ENCODE measurements at places on chromosomes 2 and 18.

DNA sequence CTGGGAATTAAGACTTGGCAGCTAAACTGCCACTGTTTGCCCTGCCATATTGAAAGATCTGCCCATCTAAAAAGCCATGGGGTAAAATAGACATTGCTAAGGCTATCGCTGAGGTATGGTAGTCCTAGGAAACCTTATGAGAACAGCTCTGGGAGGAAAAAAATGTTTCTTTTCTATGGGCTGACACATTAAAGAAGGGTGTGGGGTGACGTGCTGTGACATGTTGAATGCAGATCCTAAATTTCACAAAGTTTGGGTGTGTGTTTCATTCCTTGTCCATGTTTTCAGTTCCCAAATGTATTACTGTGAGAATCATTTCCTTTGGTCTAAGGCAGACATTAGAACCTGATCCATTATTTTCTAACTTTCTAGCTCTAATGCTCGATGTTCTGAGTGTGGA is 766.4 kb downstream of the BCL11A start:
- DNase-seq, result no peak

DNA sequence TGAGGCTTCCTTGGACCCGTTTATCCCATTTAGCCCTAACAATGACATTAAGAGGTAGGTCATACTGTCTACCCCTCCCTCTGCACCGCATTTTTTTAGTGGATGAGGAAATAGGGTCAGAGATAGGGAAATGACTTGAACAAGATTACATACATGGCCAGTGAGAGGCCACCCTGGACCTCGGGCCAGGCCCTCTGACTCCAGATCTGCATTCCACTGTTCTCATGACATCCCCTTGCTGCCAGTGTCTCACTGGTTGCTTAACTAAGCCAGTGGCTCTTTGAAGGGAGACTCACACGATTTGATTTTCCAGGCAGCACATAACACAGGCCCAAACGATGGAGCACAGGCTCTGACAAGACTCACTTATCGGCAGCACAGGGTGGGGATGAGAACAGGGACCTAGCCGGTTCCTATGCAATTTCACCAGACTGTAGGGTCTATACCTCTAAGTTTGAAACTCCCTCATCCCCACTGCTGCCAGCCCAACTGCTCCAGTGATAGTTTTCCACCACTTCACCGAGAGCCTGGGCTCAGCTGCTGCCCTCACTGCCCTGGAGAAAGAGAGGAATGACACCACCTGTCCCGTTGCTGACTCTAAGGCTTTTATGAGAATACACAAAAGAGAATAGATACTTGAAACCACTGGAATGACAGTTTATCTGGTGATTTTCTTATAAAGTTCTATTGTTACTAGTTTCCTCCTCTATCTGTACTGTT is 82.5 kb downstream of the TMEM247 start:
- no peak for DNase-seq

GRCh38 chr18:56451188-56451587 is 187.2 kb downstream of the TXNL1 start:
- no peak for DNase-seq

GRCh38 chr2:202639231-202639630 is 4.5 kb downstream of the FAM117B start:
- no peak for DNase-seq

- no peak for DNase-seq
These were observed at the start of gene STEAP3 for GRCh38 chr2:119223521-119224390. TSS of gene STEAP3 (plus strand) at chr2:119223834. CDS start at chr2:119231013, 7,179 bp downstream.

- DNase-seq, result no peak
These were observed 47.9 kb upstream of the CABLES1 start for GRCh38 chr18:23087352-23087751.

GRCh38 chr2:69995511-69995910 is 34.1 kb upstream of the ASPRV1 start:
- DNase-seq, result no peak

GRCh38 chr2:39718483-39718882 is 52.8 kb downstream of the TMEM178A start:
- no peak for DNase-seq

DNA sequence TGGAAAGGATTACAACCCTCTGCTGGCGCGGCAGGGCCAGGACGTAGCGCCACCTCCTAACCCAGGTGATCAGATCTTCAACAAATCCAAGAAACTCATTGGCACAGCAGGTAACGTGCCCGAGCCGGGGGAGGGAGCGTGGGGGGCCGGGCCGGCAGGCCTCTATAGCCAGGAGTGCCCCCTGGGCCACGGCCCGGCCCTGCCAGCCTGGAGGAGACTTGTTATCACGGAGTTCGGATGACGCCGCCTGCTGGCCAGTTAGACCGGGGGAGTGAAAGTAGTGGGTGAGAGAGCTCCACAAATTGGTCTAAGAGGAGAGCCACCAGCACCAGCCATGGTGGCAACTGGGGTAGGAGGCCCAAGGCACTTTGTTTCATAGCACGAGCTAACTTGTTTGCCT is 8.6 kb upstream of the TMEM214 start:
- no peak for DNase-seq

DNA sequence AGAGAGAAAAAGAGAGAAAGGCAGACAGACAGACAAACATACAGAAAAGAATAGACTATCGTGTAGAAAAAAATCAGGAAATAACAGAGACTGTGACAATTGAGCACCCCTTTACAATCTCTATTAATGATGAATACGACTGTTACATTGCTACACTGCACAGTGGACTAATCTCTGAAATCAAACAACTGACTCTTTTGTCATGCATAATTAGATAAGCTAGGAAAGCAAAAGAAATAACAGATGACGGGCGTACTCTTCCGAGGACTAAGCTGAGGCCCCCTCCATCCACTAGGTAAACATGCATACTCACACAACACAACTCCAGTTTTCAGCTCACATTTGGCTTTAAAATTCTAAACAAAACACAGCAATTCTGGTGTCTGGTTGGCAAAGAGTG is 267.0 kb downstream of the NOL4 start:
- no peak for DNase-seq

DNA sequence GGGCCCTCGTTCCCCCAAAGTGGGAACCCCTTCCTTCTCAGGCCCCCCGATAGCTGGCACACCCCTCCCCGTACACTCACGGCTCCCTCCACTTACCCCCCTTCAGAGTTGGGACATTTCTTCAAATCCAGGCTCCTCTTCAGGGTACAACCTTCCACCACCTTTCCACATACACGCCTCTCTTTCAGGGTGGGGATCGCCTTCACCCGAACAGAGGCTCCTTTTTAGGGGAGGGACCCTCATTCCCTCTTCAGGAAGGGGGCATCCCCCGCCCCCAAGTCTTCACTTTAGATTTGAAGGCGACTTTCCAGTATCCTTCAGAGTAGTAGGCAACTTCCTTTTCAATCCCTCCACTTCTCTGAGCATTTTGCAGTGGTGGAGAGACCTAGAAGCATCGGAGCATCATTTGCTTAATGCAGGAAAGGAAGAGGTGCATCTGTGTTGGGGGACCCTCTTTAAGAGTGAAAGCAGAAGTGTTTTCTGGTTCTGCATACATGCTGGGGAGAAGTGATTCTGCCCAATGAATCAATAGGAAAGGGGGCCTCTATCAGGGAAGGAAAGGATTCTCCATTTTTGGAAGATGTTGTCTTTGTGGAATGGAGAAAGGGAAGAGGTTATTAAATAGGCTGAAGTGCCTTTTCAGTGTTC is 845 bp downstream of the EML4 start:
- DNase-seq, result no peak

DNA sequence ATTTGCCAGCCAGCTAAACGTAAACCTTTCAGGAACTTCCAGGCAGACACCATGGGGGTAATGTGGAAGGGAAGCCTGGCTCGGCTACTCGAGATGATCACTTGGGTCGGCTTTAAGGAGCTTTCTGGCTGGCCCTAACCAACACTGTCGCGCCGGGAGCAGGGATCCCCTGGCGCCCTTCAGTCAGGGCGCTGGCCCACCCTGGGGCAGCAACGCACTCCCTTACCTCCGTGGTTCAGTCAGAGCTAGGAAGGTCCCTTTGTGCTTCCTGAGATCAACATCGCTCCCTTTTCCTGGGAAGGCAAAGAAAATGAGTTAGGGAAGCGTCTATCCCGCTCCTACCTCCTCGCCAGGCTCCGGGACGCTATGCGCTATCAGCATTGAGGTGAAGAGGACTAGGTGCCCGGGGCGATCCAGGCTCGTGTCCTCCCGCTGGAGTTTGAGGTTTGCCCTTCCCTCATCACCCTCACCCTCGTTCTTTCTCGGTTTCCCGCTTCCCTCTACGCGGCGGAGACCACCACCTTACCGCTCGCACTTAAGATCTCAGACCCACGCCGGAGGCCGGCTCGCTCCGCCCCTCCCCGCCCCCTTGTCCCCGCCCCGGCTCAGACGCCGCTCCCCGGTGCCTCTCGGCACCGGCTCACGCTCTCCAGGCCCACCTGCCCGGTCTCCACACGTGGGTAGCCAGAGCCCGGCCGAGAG is 449 bp upstream of the ATRAID start:
- DNase-seq, result no peak

DNA sequence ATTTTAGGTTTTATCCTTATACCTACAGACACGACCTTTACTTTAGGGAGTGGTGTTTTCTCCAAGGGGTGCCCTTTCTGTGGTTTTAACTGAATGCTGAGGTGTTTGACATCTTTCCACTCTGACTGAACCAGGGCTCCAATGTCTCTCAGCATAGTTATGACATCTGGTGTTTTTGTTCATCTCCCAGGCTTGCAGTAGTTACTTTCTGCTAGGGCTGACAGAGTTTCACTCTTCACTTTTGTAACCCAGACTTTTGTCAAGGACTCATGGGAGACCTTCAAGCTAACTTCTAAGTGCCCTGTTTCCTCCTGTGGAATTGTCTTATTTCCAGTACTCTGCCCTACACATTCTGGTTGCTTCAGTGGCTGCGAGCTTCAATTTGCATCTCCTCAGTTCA is 103.1 kb downstream of the CCDC85A start:
- DNase-seq, result no peak

DNA sequence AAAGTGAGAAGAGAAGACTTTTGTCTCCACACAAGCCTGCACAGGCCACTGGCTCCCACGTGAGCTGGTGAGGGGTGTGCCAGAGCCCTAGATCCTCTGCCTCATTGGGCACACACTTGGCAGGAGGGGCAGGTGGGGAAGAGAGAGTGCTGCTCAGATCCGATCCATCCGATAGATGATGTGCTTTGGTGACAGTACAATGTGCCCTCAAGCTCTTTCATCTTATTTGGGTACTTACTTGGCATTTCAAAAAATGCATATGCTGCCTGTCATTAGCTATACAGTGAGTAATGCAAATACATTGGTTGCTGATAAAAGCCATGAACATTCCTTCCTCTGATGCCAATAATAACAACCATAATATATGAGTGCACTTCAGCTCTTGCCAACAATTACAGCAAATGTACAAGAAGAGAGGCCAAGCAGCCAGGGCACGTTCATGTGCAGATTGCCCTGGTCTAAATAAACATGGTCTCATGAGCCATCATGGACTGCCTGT is 255.3 kb downstream of the VAPA start:
- DNase-seq, result no peak

DNA sequence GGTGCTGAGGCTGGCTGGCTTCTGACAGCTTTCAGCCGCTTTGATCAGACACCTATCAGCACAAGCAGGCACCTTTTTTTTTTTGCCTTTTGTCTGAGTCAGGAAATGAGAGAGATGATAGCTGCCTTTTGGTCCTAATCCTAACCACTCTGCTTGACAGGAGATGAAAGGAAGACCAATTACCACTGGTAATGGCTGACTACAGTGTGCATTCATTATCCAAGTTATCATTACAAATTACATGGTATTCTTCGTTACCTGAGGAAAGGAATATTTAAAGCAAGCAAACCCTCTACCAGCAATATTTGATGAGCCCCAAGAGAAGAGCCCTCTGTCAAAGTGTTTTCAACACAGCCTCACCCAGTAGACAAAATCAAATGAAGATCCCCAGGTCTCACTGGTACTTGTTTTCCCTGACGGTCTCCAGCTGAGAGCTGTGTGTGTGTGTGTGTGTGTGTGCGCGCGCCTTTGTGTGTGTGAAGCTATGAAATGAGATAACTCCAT is 925.7 kb downstream of the DCDC2C start:
- DNase-seq, result no peak

DNA sequence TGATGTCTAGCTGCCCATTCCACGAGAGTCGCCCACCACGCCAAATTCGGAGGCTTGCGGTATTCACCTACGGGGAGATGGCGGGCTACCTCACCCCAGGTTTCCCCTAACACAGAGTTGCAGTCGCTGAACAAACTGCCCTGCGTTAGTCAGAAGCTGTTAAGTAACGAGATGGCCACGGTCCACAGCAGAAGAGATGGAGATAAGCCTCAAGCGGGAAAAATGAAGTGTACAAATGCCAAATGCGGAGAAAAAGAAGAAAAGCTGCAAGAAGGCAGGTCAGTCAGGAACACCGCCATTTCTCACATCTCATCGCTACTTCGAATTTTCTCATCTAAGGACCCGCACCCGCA is 425 bp downstream of the ASB3 start:
- DNase-seq, result no peak

DNA sequence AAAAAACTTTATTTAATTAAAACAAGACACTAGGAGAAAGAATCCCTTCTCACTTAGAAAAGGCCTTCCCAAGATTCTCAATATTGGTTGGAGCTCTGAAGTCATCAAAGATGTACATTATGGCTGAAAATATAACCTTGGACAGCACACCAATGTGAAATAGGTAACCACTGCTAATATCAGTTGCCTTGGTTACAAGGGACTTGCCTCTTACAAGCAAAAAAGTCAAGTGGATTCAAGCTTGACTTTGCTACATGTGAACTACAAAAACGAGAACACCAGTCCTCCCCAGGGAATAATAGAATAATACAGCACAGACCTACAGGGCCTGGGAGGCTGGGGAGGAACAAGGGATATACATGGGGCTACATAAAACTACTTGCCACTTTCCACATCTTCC is 46.1 kb downstream of the NABP1 start:
- DNase-seq, result no peak

DNA sequence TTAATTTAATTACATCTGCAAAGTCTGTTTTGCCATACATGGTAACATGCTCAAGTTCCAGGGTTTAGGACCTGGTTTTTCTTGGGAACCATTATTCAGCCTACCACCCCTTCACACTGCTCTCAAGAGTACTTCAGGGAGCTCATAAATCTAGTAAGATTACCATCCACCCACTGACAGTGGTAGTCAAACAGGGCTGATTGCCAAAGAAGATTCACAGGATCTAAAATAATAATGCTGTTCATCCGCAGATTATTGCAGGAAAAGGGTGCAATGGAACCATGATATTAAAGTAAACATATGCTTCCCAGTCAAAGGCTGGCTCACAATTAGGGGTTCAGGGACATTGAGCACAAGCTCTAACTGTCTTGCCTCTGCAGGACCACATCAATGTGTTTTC is 148.0 kb upstream of the CYRIA start:
- DNase-seq, result no peak

DNA sequence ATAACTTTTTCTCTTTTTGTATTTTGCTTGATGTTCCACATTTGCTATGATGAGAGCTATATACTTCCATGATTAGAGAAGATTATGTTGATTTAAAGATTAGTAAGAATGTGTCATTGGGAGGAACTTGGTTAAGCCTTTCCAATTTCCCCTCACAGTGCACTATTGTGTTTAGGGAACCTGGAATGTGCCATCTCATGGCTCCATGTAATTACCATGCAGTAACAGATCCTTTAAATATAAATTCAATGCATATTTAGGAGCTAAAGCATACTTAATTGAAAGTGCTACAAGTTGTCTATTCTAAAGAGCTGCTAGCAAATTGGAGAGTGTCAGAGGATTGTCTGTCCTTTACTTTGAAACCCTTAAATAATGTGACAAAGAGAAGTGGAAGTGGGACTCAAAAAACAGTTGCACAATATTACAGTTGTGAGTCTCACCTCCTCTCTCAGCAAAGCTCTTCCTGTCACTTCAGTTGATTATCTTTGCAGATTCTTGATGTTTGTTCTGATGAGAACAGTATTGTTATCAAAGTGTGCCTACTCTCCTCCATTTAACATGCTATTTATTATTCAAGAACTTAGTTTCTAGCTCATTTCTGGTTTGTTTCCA is 1162.7 kb upstream of the ZEB2 start:
- DNase-seq, result no peak
